Activated CD4-positive, alpha-beta T cell treated with anti-CD3 and anti-CD28 coated beads, Interleukin-2, amount 10 ng/mL, durations not matched to agents 7 days and 5 days (primary cell): ENCODE measurements at places on chromosomes 5 and 9. TPM values are rescaled to one million over a fixed set of nuclear protein-coding genes. Genes with fewer than 3 reads are reported as not detected.

IL3 gene
- 0.20 TPM for total RNA-seq

FBP1 gene
- 0.40 TPM for total RNA-seq

CATSPER3 gene
- total RNA-seq, result 1.4 TPM

ZFP2 gene
- total RNA-seq, result 0.21 TPM

GRCh38 chr9:38346811-38347210, 45.7 kb upstream of the ALDH1B1 start:
- H3K4me1 ChIP-seq, result peaks cover 5% of the 10 kb centered on the region
- no peak for DNase-seq
- no peaks in the 10 kb centered on the region for H3K36me3 ChIP-seq

DNA sequence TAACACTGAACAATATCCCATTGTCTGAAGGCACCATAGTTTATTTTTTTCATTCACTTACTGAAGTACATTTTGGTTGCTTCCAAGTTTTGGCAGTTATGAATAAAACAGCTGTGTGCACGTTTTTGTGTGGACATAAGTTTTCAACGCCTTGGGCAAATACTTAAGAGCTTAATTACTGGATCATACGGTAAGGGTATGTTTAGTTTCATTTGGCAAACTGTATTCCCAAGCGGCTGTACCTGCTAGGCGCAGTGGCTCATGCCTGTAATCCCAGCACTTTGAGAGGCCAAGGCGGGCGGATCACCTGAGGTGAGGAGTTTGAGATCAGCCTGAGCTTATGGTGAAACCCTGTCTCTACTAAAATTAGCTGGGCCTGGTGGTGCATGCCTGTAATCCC, 63.7 kb upstream of the FAM120A start:
- no peak overlapping the region for H3K4me3 ChIP-seq
- no peaks in the 10 kb centered on the region for H3K4me1 ChIP-seq
- no peak for DNase-seq
- H3K27ac ChIP-seq, result no peak overlapping the region
- peaks cover 16% of the 10 kb centered on the region for H3K27me3 ChIP-seq
- no peaks in the 10 kb centered on the region for H3K36me3 ChIP-seq

DNA sequence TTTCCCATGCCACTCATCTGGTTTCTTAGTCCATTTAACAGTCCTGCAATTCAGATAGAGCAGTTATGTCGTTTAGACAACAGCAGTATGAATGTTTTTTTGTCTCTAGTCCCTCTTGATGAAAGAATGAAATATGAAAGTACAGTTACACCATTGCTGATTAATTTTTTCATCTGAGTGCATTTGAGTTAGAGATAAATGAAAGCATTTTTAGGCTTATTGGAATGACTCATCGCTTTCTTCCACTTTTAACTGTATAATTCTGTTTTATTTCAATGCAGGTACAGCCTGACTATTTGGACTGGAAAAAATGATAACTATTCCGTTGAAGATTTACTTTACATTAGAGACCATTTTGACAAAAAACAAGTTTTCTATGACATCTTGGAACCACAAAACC, 28.7 kb downstream of the ANKRD34B start:
- H3K4me3 ChIP-seq, result no peak overlapping the region
- DNase-seq, result no peak
- H3K27ac ChIP-seq, result no peak overlapping the region

DNA sequence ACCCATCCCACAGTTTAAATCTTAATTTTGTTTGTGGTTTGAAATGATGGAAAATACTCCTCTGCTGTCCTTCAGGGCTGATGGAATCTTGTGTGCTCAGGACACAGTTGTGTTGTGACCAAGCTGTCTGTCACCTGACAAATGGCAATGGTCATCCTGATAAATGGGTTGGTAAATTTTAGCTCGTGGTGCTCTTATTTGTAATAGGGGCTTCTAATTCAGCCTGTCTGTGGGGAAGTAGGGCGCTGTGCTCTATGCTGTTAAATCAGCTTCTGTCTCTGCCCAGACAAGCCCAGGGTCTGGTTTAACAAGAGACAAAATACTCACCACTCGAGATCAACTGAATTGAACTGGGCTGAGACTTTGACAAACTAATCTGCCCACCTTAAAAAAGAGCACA, 4.5 kb downstream of the LRRTM2 start:
- H3K36me3 ChIP-seq, result no peaks in the 10 kb centered on the region
- peaks cover 31% of the 10 kb centered on the region for H3K27me3 ChIP-seq
- no peak for DNase-seq
- H3K4me1 ChIP-seq, result peaks cover 6% of the 10 kb centered on the region

DNA sequence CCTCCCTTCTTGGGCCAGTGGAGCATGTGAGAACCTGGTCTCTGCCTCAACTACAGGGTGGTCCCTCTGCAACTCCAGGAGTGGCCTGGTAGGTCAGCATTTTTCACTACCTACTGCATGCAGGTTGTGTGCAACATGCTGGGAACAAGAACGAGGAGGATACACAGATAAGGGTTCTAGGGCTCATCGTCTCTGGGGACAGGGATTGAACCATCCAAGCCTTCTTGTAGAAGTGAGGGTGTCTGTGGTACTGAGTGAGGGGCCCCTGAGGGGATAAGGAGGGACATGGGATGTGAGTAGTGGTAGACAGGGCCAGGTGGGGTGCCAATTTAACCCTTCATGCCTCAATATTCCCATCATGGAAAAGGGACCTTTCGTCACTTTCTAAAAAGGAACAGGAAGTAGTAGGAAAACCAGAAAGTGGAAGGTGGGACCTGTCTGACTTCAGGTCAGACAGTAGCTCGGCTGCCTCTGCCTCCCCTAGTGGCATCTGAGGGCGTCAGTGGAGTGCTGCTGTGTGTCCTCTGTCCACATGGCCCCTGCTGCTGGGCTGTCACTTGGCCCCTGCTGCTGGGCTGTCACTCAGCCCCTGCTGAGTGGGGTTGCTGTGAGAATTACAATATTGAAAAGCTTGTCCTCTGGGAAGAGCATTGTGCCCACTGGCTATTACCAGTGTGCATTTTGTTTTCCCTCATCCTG, 48.6 kb upstream of the RNU6ATAC start:
- H3K4me1 ChIP-seq, result no peaks in the 10 kb centered on the region
- H3K4me3 ChIP-seq, result no peak overlapping the region
- DNase-seq, result no peak
- H3K27me3 ChIP-seq, result no peaks in the 10 kb centered on the region
- H3K36me3 ChIP-seq, result no peaks in the 10 kb centered on the region

GRCh38 chr9:137028263-137029057, 423 bp upstream of the ABCA2 start:
- H3K4me3 ChIP-seq, result peak overlapping the region; percentile 75
- H3K27ac ChIP-seq, result peak overlapping the region; percentile 87
- H3K36me3 ChIP-seq, result peaks cover 2% of the 10 kb centered on the region
- H3K4me1 ChIP-seq, result peaks cover 52% of the 10 kb centered on the region

- DNase-seq, result no peak
- H3K4me1 ChIP-seq, result no peaks in the 10 kb centered on the region
- H3K36me3 ChIP-seq, result no peaks in the 10 kb centered on the region
Measured at GRCh38 chr5:103621548-103621930, 59.0 kb upstream of the NUDT12 start.

DNA sequence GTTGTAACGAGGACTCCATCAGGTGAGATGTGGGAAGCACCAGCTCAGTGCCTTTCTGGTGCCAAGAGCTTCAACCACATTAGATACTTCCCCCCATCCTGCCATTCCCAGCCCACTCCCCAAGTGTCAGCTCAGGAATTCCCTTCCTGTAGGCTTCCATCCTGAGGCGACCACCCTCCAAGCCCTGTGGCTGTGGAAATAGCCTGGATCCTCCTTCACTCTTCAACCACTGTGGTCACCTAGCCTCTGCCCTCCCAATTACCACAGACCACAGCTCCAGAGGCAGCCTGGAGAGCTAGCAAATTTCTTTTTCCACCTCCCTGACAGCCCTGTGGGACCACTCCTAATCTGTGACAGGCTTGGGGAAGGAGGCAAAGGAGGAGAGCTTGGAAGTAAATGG, 219.8 kb upstream of the MAP3K1 start:
- no peak overlapping the region for H3K27ac ChIP-seq
- H3K27me3 ChIP-seq, result peaks cover 2% of the 10 kb centered on the region
- H3K4me3 ChIP-seq, result no peak overlapping the region
- peaks cover 2% of the 10 kb centered on the region for H3K36me3 ChIP-seq
- peaks cover 20% of the 10 kb centered on the region for H3K4me1 ChIP-seq
- DNase-seq, result no peak

DNA sequence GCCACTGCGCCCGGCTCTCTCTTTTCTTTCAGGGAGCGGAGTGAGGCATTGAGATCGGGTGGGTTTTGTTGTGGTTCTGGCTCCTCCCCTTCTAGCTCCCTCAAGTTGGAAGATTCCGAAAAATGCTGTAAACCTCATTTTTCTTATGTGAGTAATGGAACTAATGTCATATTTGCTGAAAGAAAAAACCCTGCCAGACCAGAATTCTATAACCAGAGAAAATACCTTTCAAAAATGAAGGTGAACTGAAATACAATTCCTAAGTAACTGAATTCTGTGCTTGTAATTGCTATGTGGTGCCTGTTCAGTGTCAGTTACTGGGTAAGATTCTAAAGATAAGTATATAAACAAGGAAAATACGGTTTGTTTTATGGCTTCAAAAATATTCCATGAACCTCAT, 30.9 kb upstream of the CDK20 start:
- no peak overlapping the region for H3K4me3 ChIP-seq
- no peak for DNase-seq
- no peak overlapping the region for H3K27ac ChIP-seq
- peaks cover 9% of the 10 kb centered on the region for H3K4me1 ChIP-seq

DNA sequence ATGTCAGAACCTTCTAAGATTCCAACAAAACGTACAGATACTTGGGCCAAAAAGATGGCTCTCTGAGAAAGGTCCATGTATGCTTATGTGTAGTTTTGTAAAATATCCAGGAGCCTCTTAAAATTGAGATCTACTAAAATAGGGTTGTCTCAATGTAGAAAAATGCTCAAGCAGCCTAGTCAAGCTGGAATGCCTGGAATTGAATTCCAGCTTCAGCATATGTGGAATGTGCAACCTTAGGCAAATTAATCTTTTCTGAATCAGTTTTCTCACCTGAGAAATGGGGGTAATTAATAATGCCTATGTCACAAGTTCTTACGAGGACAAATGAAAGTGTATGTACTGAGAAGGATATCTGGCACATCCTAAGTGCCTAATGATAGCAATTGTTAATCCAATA, 662.4 kb downstream of the DTWD2 start:
- H3K27me3 ChIP-seq, result no peaks in the 10 kb centered on the region
- H3K36me3 ChIP-seq, result no peaks in the 10 kb centered on the region
- no peaks in the 10 kb centered on the region for H3K4me1 ChIP-seq
- no peak for DNase-seq

- H3K36me3 ChIP-seq, result no peaks in the 10 kb centered on the region
- H3K27ac ChIP-seq, result peak overlapping the region; percentile 95
- no peaks in the 10 kb centered on the region for H3K27me3 ChIP-seq
- H3K4me1 ChIP-seq, result peaks cover 57% of the 10 kb centered on the region
Measured at GRCh38 chr5:178241231-178241663, 8.6 kb upstream of the PHYKPL start.

GRCh38 chr9:106921341-106921899, 58.5 kb downstream of the ZNF462 start:
- H3K27me3 ChIP-seq, result no peaks in the 10 kb centered on the region
- DNase-seq, result peak; percentile 53
- H3K36me3 ChIP-seq, result peaks cover 7% of the 10 kb centered on the region
- peak overlapping the region; percentile 90 for H3K27ac ChIP-seq
- no peak overlapping the region for H3K4me3 ChIP-seq
